BE2C (cell line): ENCODE measurements at places on chromosomes 2 and 18.

DNA sequence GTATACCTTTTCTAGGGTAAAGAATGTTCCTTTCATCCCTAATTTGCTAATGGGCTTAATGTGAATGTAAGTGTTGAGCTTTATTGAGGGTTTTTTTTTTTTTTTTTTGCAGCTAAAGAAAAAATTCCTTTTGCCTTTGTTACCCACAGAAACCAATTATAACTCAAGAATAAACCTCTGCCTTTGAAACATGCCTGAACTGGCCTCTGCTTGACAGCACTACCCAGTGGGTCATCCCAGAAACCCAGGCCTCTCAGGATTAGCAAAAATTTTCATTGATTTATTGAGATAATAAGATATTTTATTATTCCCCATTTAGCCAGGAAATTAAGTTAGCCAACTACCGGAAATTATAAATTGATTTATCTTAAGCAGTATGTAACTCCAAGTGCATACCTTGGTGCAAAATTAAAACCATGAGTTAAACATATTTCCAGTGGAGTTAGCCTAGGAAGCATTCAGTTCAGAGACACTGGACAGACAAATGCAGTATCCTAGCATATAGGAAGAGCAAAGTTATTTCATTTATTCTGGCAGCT, 67.0 kb upstream of the RASGRP3 start:
- DNase-seq = no peak

DNA sequence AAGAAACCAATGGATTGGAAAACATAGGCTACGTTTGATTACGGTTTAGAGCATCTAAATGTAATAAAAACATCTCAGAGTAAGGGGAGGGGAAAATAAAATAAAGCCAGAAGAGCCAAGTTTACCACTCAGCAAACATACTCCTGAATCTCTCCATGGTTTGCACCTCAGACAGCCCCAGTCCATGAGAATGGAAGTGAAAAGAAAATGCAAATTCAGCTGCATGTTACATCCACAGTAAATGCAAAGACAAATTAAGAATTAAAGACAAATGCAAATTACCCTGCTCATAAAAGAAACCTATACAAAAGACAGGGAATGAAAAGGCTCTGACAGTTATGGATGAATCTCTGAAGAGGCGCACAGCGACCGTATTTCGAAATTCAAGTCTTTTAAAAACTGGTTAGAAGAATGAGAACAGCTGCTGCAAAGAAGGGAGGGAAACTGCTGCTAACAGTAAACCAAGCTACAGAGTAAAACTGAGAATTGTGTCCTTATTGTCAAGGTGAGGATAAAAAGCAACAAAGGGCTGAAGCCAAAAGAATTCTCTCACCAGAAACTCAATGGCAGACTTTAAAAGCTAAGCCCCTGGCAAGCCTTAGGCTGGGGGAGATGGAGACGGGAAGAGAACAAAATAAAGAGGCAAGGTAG, 197.9 kb upstream of the ACVR2A start:
- no peak for DNase-seq

DNA sequence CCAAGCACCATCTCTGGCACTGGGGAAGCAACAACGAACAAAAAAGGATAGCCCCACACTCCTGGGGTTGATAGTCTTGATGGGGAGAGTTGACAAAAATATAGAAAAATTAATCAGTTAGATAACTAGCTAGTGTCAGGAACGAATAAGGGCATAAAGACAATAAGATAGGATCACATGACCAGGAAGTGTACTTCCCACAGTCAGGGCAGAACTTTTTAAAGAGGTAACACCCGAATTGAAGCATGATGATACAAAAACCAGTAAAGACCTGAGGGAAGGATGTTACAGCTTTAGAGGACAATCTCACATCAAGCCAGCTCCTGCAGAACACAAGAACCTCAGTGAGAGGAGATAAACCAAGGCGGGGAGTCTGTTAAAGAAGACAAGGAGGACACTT, 295.4 kb upstream of the CRIM1 start:
- DNase-seq = no peak

GRCh38 chr2:2530334-2530733, 199.3 kb upstream of the MYT1L start:
- peak; percentile 24 for DNase-seq

DNA sequence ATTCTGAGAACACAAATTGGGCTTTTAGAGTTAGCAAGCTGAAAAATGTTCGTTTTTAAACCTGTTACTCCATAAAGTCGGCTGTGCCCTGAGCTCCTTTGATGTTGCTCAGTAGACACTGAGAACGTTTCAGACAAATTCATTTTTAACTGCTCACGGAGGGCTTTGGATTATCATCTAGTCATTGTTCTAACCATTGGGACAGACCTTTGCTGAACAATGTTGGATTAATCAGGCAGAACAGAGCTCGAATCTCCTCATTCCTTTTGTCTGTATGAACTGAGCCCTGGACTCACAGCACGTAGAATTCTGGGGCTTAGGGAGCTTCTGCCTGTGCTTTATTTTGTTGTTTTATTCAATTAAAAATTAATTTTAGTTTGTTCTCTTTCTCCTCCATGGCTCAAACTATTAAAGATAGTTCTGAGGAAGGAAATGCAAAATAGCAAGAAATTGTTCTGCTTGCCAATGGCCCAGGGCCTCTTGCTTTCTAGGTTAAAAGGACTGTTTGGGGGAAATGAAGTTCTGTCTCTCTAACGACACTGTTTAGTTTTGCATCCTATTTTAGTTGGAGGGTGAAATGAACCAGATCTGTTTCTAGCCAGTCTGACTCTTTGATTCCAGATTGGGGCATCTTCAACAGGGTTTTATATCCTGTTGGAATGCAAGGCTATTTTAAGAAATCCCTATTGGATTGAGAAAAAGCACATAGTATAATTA, 114.7 kb upstream of the CXCR4 start:
- no peak for DNase-seq

- DNase-seq = peak; percentile 18
These were observed 185.9 kb downstream of the PDE1A start for GRCh38 chr2:182240862-182241371.

DNA sequence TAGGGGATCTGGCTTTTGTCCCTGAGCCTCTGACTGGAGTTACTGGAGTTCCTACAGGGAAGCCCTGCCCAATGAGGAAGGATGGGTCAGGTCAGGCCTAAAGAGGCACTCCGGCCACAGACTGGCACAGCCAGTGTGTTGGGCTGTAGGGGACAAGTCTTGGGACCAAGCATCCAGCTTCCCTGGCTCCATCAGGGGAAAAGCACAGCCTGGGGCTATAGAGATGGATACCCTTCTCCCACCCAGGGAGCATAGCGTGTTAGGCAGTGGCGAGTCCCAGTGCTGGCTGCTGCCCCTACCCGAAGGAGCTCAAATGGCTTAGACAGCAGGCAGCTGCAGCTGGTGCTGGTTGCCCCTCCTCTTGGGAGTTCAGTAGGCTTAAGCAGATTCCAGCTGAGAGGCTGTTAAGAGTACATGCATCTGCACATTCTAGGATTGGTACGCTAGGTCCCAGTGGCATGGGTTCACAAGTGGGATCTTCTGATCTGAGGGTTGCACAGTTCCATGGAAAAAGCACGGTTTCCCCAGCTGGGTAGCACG, 111.4 kb downstream of the DCDC2C start:
- no peak for DNase-seq

GRCh38 chr2:96025194-96025492, 9.6 kb downstream of the GPAT2 start:
- DNase-seq = no peak

DNA sequence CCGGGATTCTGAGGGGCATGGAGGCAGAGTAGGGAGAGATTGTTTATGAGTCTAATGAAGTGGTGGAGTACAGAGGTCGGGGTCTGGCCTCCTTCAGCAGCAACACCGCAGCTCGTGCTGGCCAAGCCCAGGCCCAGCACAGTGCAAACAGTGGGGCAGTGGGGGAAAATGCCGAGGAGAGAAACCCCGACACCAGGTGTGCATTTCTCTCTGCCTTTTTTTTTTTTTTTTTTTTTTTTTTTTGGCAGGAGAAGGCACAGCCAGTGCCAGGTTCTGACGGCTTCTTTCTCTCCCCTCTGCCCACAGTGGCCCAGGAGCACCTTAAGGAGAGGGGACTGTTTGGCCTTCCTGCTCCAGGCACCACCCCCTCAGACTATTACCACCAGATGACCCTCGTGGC, 219.3 kb downstream of the GLI2 start:
- no peak for DNase-seq

- no peak for DNase-seq
These were observed 76.8 kb downstream of the CCBE1 start for GRCh38 chr18:59620381-59620780.
